ENCODE measurements at places on chromosomes 2 and 18.

- no peak for DNase-seq
These were observed 44.8 kb downstream of the CENPO start for GRCh38 chr2:24837996-24838513.

GRCh38 chr2:217430916-217431576 lies 571.2 kb upstream of the TNP1 start:
- no peak for DNase-seq

DNA sequence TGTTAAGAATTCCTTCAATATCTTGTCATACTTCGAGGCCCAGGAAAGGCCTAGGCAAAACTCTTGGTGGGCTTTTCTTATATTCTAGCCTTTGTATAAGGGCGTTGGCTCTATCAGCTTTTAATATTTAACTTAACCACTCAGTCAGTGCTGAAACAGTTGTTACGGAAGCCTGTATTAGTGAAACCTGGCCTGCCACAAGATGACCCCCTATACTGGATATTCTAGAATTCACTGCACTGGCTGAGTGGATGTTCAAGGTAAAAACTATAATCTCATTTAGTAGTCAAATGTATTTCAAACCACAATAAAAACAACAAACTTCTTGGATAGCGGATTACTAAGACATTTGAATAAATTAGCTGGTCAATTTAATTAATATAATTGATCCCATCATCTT lies 91.7 kb upstream of the HNMT start:
- DNase-seq: no peak

GRCh38 chr2:28395334-28396061 lies 2.8 kb downstream of the FOSL2 start:
- DNase-seq: no peak

DNA sequence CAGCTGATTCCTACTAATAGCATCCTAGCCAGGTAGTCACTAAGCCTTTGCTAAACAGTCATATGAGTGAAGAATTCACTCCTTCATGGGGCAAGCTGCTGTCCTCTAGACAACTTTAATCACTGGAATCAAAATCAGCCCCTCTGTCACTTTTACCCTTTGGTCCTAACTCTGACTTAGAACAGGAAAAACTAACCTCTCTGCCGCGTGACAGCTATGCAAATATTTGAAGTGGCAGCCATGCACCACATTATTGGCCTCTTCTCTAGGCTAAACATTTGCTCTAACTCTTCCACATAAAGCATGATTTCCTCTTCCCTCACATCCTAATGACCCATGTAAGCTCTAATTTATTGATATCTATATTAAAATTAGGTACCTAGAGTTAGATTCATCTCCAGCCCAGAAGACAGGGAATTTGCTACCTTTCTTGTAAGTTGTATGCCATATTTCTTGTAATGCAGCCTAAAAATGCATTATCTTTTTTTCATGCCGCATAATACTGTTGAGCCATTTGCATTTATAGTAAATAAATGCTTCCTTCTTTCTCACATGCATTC lies 12.8 kb upstream of the ONECUT2 start:
- no peak for DNase-seq

DNA sequence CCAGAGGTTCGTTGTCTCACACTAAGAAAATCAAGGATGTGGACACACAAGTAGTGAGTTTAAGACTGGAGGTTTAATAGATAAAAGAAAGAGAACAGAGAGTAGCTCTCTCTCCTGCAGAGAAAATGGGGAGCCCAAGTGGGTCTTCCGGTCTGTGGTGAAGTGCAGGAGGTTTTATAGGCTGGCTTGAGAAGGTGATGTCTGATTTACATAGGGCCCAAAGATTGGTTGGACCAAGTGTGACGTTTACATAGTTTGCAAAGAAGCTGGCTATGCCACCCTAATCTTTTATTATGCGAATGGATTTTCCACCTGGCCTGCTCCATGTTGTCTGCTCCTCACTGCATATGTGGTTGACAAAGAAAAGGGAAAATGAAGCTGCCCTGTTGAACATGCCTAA lies 430.4 kb upstream of the TRIB2 start:
- DNase-seq: no peak

DNA sequence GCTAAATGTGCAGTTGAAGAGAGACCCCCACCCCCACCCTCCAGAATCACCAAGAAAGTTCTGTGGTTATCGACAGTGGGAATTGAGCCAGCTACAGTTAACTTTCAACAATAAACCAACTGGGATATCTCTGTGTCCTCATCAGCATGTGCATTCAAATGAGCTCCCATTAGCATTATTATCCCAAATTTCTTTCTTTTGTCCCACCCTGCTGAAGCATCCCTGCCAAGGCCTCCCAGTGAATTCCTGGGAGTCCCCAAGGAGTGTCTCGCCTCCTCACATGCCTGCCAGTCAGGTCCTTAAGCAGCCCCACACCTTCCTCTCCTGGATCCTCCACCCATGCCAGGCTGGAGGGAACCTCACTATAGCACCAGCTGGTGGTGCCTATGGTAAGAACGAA lies 422.1 kb upstream of the HNRNPA3 start:
- no peak for DNase-seq

- DNase-seq: no peak
These were observed 49.0 kb upstream of the TFCP2L1 start for GRCh38 chr2:121333834-121334558.

GRCh38 chr2:178328037-178328436 lies 122.9 kb downstream of the PRKRA start:
- DNase-seq: no peak
